ENCODE measurements at places on chromosomes 6 and 20.

- no peak for DNase-seq
These were observed 44.3 kb downstream of the CNKSR3 start for GRCh38 chr6:154466139-154466538.

GRCh38 chr6:85975957-85976356, 333.3 kb upstream of the SYNCRIP start:
- no peak for DNase-seq

GRCh38 chr6:151175662-151176445, 63.9 kb upstream of the AKAP12 start:
- DNase-seq = no peak

DNA sequence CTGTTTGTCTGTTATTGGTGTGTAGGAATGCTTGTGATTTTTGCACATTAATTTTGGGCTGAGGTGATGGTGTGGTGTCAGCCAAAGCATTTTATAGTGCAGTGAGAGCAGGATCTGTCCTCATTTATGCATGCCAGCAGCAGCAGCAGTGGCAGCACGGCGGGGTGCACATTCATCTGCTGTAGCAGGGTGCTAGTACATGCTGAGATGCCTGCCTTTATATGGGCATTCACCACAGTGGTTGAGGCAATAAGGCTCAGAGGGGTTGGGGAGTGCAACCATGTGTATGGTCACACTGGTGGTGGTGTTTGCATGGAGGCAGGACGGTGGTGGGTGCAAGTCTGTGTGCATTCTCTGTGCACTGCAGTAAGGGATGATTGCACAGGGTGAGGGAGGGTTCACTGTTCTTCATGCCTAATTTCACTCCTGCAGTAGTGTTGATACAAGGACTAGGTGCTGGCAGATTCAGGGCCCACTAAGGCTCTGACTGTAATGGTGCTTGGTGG, 129.3 kb upstream of the SYNCRIP start:
- no peak for DNase-seq

DNA sequence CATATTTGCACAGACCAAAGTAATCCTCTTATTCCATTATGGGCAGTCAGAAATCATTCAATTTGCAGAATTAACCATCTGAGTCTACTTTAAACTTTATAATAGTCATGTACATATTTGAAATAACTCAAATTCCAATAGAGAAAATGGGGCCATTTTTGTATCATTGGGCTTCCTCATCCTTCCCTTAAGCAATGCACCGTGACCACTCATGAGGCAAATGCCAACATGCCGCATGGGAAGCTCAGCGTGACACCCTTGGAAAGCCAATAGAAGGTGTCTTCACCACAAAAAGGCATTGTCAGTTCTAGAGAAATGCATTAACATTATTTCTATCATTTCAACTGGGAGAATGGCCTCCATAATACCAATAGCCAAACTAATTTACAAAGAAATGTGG, 38.5 kb downstream of the SIM1 start:
- DNase-seq = no peak

- no peak for DNase-seq
These were observed 279.5 kb downstream of the CLIC5 start for GRCh38 chr6:45736134-45736533.

- no peak for DNase-seq
These were observed 115.5 kb upstream of the CST7 start for GRCh38 chr20:24833592-24833991.

- DNase-seq = no peak
These were observed 67.7 kb upstream of the PTPN1 start for GRCh38 chr20:50442512-50442911.

DNA sequence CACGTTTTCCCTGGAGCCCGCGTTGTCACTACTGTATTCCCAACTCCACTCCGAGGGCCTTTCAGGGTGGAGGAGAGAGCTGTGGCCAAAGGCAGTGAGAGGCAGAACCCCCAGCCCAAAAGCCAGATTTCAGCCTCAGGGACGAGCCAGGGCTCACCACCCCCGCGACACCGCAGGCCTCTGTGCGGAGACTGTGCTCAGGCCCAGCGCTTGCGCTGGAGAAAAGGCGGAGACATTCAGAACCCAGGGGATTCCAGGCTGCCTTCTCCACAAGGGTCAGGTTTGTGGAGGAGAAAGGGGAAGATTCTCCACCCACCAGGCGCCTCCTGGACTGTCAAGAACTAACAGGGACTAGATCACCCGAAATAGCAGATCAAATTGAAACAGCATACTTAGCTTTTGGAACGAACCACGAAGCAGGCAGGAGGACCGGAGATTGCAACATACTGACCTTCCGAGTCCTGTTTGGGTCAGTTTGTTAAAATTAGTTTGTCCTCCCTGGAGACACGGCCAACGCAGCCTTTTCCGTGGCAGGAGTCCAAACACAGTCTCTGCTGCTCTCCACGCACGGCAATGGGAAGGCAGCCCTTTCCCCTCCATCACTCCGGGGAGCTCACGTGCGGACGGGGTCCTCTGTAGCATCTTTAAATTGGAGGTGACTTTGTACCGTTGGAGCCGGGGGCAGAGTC, 14.4 kb downstream of the DLL1 start:
- DNase-seq = no peak

DNA sequence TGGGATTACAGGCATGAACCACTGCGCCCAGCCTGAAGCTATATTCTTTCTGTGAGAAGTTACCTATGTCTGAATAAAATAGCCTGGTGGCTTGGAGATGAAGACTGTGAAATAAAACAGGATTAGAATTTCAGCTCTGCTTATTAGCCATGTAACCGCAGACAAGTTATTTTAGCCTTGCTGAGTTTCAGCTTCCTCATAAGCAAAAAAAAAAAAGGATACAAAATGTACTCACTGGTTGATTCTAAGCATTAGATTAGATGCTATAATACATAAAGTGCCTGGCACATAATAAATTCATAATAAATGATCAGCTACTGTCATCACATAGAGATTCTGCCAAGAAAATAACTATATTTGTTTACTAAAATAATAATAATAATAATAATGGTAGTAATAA, 98.8 kb downstream of the EPB41L2 start:
- DNase-seq = no peak

DNA sequence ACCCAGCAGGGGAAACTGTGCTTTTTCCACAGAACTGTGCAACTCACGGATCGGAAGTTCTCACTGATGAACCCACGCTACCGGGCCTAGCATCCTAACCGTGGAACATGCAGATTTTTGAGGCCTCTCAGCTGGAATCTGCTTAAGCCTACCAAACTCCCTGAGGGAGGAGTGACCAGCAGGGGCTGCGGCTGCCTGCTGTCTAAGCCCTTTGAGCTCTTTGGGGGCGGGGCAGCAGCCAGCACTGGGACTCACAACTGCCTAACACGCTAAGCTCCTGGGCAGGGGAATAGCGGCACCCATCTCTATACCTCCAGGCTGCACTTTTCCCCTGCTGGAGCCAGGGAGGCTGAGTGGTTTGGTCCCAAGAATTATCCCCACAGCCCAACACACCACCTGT, 20.4 kb upstream of the METTL24 start:
- no peak for DNase-seq

GRCh38 chr20:761418-762381, 6.6 kb downstream of the SLC52A3 start:
- no peak for DNase-seq

DNA sequence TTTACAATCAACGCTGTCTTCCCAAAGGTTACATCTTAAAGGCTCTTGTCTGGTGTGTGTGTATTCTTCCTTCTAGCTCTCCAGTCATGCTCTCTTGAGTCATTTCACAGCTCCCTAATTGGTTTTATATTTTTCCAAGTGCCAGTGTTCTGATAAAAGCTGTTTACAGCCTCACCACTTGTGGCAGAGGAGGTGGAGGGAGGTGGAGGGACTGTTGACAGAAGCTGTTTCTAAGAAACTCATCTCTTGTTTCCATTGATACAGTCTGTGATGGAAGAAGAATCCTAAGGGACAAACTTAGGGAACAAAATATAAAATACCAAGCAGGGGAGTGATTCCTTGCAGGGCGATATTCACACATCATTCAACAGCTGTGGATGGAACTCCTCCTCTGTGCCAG, 64.0 kb downstream of the QRSL1 start:
- DNase-seq = no peak

DNA sequence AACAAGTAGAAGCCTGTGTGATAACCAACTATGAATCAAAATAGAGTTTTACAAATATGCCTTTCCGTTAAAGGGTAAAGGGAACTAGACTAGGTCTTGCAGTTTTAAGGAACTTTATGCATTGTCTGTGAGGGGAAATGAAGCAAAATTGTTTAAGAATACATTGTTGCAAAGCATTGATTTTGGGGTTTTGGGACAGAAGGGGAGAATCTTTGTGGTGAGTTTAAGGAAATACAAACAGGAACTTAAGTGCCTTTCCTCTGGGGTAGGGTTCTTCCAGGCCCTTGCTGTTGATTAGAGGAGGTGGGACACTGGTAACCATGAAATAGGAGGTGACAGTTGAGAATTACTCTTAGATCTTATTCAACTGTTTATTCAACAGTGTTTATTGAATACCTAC, 4.7 kb downstream of the MAPK14 start:
- DNase-seq = no peak

DNA sequence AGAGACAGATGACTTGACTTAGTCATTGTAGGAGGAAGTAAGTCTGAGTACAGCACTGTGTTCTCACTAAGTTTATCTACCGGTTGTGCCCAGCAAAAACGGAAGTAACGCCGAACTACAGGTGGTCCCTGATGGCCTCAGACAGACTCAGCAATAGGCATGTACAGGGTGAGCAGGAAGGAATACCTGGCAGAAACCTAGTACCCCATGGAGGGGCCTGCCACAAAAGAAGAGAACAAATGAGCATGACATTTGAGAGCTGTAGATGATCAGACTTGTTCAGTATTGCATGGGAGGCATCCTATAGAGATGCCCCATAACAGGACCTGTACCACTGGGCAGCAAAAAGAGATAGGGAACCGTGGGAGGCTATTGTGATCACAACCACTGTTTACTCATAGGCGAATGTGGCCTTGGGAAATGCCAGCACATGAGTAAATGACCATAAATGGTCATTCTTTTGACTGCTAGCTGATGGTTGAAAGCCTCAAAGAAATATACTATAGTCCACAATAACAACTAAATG, 106.4 kb upstream of the TAB2 start:
- no peak for DNase-seq

DNA sequence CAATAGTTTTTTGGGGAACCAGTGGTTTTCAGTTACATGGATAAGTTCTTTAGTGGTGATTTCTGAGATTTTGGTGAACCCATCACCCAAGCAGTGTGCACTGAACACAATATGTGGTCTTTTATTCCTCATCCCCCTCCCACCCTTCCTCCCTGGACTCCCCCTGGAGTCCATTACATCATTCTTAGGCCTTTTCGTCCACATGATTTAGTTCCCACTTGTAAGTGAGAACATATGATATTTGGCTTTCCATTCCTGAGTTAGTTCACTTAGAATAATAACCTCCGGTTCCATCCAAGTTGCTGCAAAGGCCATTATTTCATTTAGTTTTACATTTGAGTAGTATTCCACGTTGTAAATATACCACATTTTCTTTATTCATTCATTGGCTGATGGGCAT, 28.3 kb downstream of the RPP40 start:
- DNase-seq = no peak

GRCh38 chr20:49381558-49382493, 100.6 kb downstream of the KCNB1 start:
- no peak for DNase-seq

- no peak for DNase-seq
These were observed 7.4 kb downstream of the OSER1 start for GRCh38 chr20:44203161-44203560.

DNA sequence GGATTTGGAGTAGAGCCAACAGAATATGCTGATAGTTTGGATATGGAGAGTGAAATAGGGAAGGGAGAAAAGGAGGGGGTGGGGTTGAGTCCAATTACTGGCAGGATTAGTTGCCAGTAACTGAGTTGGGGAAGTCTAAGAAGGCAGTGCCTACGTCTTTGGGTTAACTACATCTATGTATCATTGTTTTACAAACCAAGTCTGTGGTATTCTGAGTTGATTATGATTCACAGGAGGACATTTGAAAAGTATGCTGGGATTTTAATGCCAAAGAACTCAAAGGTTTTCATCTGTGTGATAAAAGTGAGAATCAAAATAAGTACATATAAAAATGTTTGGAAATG, 14.7 kb downstream of the DSE start:
- no peak for DNase-seq

DNA sequence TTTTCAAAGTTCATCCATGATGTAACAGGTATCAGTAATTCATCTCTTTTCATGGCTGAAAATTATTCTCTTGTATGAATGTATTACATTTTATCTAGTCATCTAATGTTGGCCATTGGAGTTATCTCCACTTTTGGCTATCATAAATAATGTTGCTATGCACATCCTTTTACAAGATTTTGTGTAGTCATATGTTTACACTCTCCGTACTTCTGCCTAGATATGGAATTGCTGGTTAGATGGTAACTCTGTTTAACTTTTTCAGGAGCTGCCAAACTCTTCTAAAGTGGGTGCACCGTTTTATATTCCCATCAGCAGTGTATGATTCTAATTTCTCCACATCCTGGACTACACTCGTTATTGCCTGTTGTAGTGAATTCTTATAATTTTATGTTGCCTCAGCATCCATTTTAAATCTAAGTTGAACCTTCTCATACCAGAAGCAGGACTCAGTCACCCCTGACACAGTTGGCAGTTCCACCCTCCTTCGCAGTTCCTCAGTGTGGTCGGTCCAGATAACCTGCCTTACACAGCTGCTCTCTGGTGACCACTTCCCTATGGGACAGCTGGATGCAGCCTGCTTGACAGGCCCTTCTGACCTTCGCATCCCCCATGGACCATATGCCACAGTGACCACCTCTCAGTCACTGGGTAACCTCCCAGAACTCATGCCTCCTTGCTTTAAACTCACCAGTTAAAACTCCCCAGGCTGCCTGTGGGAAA, 33.9 kb downstream of the KIZ start:
- DNase-seq = no peak

- DNase-seq = no peak
These were observed 45.5 kb downstream of the PRL start for GRCh38 chr6:22251348-22251747.

- no peak for DNase-seq
These were observed 30.2 kb upstream of the IL17A start for GRCh38 chr6:52155791-52156576.

GRCh38 chr6:41578217-41579087, 32.3 kb downstream of the FOXP4 start:
- no peak for DNase-seq

- no peak for DNase-seq
These were observed 153.6 kb upstream of the SHLD1 start for GRCh38 chr20:5596401-5597193.

DNA sequence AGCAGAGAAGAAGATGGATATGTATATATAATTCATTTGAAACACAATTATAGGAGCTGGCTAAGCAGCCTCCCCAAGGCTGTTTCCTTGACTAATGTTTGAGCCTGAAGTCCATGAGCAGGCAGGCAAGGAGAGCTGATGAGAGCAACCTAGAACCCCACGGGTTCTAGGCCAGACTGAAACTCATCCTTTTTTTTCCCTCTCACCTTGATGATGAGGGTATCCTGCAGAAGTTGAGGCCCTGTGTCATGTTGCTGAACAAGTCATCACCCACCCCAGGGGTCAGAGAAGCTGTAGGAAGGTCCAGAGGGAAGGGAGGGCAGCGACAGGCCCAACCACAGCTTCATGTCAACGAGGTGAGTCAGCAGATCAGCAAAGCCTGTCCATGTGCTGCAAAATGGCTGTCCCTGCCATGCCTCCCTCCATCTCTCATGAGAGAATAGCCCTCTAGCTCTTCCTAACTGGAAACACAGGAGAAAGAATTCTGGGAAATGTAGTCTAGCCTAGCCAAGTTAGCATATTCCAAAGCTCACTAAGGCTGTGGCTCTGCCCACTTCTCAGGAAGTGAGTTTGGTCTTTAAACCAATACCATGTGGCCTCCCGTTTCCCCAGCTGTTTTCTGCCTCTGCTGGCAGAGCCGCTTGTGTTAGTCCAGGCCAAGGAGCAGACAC, 91.3 kb upstream of the DTNBP1 start:
- no peak for DNase-seq

Data from stimulated activated CD4-positive, alpha-beta T cell treated with anti-CD3 and anti-CD28 coated beads, Interleukin-1b, Interleukin-23, amount 100 ng/mL, for 4 hours (primary cell).